SK-N-DZ (cell line): ENCODE measurements at places on chromosomes 2 and 18.

DNA sequence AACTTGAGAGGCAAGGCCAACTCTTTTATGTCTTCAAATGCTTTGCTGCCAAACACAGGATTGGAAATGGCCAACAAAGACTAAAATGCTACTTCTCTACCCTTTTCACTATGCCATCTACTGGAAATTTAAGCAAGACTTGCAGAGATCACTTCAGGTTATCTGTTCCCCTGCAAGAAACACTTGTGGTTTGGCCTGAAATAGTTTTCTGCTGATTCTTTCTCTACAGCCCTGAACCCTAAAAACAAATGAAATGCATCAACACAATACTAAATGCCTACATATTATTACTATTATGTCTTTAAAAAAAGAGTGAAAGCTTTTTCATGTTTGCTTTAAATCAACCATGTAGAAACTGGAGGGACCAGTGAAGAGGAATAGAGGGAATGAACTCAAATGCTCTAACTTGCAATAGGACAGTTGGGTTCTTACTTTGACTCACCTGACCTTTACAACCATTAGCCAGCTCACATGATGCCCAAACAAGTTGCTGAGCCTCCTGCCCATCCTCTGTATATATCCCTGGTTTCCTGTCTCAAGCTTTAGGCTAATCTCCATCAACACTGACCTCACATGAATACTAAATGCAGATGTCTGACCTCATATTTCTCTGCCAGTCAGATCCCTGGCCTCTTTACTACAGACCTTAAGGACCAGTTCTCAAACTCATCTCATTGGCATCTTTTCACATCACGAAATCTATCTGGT lies 17.5 kb upstream of the ADAM17 start:
- DNase-seq, result no peak

DNA sequence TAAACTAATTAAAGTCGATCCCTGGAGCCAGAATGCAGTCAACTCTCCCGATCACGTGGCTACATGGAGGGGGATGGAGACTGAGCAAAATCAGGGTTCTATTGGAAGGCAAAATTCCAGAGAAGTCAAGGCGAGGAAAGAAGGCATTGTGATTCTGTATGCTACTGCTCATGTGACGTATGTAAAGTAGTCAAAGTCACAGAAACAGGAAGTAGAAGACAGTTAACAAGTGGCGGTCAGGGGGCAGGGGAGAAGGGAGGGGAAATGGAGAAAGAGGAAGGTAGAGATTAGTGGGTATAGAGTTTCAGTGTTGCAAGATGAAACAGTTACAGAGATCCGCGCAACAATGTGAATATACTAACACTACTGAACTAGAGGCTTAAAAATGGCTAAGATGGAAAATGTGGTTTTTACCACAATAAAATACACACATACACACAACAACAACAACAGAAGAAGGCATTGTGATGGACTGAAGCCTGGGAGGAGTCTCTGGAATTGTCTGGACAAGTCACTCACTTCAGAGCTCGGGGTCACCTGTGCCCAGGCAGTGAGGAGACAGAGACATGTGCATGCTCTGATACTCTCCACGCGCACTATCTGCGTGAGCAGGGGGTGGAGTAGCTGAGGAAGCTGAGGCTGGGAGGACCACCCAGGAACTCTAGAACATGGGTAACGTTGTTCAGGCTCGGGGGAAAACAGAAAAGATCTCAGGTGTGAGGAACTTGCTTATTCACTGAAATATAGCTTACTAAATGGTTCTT lies 89.9 kb upstream of the CDCA7 start:
- DNase-seq, result no peak

DNA sequence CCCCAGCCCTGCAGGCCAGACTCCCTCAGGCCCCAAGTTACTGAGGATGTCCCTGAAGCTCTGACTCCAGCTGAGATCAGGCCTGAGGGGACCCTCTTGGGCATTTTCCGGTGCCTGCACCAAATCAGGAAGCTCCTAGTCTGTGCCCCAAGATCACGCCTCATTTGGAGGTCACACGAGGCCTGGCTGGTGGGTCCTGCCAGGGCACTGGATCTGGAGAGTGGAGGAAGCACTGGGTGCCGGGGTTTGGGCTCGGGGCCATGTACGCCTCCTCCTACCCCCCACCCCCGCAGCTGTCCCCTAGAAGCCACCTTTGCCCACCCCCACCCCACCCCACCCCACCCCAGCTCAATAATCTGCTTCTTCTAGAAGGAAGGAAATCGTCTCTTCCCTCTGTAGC lies 16.2 kb downstream of the SH2D6 start:
- no peak for DNase-seq

DNA sequence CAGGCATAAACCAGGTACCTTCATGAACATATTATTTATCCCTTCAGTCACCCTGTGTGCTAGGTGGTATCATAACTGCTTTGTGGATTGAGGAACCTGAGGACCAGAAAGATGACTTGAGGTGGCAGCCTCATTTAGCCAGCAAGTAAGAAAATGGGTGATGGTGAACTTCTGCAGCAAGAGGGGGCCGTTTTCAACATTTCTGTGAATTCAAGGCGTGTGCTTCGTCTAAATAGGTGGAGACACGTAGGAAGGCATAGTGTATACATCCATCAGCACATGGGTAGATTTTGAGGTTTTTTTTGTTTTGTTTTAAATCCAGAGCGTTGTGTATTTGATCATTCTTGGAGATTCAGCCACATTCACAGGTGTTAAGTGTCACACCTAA lies 118.7 kb downstream of the SPTBN1 start:
- no peak for DNase-seq

DNA sequence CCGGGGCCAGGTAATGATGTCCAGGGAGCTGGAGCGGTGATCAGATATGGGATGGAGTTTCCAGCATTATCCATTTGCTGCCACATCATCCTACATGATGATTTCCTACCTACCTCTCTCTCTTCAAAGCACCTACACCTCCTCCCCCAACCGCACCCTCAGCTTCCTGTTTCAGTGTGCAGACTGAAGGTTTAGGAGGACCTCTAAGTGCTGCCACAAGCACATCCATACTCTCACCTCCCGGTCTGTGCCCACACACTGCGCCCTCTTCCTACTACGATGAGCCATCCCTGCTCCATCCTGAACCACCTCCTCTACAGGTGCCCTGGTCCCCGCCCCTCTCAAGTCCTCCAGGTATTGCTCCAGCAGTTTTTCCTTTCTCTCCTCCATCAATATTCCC lies 123.7 kb downstream of the ALPK2 start:
- DNase-seq, result no peak
